Vagina (tissue), 2 donors: ENCODE measurements at places on chromosomes 4 and X.

DNA sequence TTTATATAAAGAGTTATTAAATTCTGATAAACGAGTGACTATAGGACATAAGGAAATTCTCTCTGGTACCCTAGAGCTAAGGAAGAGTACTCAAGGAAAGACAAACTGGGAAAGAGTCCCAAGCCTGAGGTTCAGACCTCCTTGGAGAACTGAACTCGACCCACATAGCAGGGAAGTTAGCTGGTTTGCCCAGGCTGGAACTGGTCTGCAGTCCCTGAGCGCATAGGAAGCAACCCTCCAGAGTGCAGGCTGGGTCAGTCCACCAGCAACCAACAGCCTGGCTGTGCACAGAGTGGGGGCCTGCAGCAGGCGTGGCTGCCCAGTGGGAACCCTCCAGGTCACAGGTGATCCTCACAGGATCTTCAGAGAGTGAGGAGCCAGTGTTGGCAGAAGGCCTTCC is 114.1 kb downstream of the SOWAHB start:
- no peak for DNase-seq

DNA sequence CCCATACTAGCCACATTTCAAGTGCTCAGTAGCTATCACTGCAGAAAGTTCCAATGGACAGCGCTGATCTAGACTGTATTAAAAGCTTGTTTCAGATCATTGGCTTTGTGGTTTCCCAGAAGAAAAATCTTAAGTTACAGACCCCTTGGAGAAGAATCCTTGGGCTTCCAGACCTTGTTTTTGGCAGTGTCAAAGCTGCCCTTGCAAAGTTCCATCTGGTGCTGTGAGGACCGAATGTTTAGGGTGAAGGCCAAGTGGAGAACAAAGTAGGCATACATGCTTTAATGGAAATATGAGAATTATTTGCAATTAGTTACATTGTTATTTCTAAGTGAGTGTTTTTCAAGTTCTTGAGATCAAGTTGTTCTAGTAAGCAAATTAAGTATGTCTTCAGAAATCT is 144.7 kb downstream of the FRMPD4 start:
- no peak for DNase-seq

GRCh38 chr4:6118201-6118600 is 82.1 kb downstream of the JAKMIP1 start:
- no peak for DNase-seq

DNA sequence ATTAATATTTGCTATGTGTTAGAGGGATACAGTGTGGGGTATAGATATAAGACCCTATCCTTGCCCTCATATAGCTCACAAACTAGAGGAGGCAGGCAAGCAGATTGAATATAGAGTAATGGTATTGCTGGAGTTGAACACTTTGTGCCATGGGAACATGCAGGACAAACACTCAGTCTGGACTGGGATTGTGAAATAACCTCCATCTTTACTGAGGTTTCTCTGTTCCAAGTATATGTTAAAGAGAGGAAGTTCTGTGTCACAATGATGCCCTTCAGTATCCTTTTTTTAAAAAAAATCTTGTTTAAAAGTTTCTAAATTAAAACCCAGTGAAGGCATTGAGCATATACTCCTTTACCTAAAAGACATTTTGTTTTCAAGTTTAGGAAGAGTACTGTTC is 8.7 kb downstream of the FABP2 start:
- no peak for DNase-seq

DNA sequence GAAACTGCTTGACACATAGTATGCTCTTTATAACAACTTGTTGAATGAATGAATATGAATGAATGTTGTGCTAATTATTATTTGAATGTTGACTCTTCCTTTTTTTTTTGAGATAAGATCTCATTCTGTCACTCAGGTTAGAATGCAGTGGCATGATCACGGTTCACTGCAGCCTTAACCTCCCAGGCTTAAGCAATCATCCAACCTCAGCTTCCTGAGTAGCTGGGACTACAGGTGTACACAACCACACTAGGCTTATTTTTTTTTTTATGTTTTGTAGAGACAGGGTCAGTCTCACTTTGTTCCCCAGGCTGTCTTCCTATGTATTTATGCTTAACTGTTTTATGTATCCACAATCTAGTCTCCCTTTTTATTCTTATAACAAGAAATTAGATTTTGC is 114.7 kb upstream of the WDFY3 start:
- DNase-seq = no peak

DNA sequence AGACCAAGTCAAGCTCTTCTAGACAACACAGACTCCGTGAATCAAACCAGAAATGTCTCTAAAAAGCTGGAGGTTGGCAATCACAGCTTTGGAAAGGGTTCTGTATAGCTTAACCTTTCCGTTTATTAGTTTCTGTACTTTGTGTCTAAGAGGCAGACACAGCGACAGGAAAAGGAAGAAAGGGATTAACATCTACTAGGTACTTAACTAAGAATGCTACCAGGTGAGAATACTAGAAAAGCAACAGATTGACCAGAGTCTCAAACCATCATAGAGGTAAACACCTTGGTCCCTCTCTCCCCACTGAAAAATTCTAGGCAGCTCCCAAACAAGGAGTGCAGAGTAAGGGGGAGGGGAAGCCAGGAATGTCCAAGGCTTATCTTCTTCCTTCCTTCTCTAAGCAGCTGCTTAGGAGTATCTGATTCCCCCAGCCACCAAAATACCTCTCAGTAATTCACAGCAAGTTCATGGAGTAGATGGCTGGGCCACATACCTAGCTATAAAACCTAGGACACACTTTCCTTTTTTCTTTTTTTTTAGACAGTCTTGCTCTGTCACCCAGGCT is 80.8 kb downstream of the APBB2 start:
- no peak for DNase-seq

DNA sequence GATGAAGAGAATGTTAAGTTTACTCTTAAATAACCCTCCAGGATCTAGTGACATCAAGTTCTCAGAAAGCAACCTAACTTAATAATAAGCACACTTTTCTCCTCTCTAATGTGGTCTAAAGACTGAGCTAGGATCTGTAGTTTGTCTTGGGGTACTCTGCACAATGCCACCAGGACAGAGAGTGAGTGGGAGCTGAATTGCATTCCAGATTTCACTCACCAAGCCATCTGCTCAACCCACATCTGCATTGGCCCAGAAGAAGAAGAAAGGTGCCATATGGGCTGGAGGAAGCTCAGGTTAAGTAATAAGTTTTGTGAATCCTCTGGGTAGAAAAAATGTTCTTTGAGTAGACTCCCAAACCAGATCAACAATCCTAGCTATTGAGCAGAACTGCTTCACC is 384.6 kb downstream of the PPP3CA start:
- DNase-seq = no peak

DNA sequence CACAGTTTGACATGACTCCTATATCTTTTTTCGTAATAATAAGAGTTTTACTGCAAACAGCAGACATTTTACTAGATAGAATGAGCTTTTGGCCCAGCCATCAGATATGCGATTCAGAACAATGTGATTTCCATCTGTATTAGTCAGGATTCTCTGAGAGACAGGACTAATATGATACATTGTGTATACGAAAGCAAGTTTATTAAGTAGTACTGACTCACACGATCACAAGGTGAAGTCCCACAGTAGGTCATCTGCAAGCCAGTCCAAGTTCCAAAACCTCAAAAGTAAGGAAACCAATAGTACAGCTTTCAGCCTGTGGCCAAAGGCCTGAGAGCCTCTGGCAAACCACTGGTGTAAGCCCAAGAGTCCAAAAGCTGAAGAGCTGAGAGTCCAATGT is 24.1 kb downstream of the CXCL8 start:
- no peak for DNase-seq

DNA sequence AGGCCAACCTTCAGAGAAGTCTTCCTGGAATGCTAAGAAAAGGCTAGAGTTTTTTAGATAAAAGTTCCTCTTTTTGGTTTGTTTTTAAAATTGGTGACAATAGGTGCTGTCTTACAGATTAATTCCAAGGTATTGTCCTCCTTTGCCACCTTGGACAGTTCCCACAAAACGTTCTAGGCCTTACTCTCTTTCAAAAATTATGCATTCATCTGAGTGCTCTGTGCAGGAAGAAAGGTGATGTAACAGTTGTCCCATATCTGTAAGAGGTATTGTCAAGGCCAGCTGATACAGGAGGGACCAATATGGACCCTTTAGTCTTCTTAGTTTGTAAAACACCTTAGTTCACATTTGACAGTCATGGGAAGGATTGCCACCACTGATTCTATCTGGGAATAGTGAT is 15.9 kb upstream of the CXCL5 start:
- DNase-seq = no peak

DNA sequence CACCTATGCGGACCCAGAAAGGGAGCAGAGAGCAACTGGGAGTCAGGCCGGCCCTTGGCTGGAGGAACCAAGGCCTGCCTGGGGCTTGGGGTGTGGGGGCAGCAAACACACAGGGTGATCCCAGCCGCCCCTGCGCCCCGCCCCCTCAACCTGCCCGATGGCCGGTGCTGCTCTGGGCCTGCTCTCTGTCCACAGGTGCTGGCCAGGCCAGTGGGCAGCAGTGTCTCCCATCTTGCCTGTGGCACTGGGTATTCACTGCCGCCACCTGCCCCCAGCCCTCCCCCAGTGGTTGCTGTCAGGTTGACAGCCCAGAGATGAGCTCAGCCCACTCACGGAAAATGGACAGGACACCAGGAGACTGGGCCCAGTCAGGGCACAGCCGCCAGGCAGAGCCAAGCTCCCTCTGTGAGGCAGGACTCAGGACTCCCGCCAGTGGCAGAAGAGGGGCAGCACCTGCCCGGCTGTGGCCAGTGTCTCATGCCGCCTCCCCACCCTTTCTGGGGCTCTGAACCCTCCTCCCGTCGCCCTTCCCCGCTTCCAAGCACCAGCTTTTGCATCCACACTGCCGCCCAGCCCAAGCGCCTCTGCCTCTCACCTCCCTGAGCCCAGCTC is 4.7 kb downstream of the NKX1-1 start:
- no peak for DNase-seq

DNA sequence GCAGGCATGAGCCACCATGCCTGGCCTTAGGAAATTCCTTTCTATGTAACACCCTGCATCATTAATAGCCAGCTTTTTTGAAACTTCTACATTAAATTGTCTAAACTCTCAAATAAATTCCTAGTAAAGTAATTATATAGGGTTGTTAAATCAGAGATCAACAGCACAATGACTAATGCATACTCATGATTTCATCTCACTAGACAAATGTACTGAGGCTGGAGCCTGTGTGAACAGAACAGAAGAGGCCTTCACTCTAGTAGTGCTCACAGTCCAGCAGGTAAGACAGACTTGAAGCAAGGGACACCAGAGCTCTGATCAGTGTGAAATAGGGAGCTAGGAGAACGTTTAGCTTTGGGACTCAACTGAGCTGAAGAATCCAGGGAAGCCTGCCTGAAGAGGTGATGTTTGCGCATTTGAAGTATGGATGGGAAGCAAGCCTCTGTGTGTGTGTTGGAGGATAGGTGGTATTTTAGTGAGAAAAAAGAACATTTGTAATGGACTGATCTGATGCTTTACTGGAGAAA is 3.9 kb downstream of the ZFP42 start:
- no peak for DNase-seq

- DNase-seq = no peak
Observed at GRCh38 chrX:45506149-45506730, 305.6 kb upstream of the DIPK2B start.

- no peak for DNase-seq
Observed at GRCh38 chr4:65924843-65925242, 254.6 kb upstream of the EPHA5 start.

DNA sequence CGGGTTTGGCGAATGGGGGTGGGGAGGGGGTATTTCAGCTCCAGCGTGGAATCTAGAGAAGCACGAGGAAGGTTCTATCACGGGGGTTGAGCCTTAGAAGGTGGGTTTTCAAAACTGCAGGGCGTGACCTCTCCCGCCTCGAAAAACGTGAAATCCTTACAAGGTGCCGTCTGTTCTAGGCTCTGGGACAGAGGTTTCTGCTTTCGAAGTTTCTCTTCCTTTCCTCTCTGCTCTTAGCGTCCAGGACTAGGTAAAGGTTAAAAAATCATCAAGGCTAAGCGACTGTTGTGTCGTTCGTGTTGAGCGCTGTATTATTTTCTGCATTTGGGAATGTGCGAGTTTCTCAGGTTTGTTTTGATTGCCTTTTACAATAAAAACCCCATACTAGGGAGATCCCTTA is 1.1 kb downstream of the FHL1 start:
- no peak for DNase-seq

- DNase-seq = no peak
Observed at GRCh38 chrX:155662282-155662681, 49.5 kb upstream of the TMLHE start.

DNA sequence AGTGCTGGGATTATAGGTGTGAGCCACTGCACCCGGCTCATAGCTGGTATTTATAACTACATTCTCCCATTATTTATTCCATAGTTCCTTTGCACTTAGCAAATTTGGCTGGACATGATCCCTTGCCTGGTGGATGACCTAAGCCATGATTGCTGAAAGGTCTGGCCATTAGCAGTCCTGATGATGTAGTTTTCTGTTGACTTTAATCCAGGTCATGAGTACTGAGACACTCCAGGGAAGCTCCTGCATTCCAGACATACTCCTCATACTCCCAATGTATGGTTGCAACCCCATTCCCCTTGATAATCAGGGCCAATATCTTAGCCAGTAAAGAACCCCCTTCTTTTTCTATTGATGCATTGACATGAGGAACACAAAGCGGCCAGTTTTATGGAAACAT is 24.4 kb upstream of the MGST2 start:
- no peak for DNase-seq

DNA sequence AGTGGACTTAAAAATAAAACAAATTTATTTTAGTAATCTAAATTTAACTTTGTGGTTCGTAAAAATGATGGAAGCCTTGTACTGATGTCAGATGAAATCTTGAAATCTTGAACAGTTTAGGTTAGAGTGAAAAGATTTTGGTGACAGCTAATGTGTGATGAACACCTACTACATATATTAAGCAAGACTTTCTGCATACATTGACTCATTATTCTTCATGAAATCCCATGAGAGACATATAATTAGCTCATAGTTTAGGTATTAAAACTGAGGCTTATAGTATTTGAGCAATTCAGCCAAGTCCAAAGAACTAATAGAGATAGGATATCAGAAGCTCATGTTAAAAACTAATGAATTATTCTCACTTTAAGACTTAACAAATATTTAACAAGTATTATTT is 66.9 kb upstream of the PCDH7 start:
- DNase-seq = no peak

DNA sequence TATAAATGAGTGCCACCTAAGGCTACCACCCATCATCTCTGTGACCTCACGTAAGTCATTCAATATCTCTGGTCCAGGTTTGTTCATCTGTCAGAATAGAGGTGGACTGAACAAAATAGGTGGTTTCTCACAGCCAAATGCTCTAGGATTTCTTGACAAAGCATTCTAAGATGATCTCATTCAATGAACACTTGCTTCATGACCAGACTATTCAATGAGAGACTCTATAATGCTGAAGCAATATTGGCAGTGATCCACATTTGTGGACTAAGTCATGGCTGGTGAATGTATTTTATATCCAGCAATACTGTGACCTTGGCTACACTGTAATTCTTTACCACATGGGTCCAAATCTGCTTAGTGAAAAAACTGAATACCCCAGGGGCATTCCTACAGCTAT is 37.9 kb downstream of the LDB2 start:
- DNase-seq = no peak
